Mammary epithelial cell (primary cell): ENCODE measurements at places on chromosomes 12 and 14.

- peak; percentile 24 for DNase-seq
These were observed 1.3 kb downstream of the STRAP start for GRCh38 chr12:15883536-15883935.

GRCh38 chr14:103089386-103090335, 4.9 kb upstream of the EXOC3L4 start:
- DNase-seq = no peak

DNA sequence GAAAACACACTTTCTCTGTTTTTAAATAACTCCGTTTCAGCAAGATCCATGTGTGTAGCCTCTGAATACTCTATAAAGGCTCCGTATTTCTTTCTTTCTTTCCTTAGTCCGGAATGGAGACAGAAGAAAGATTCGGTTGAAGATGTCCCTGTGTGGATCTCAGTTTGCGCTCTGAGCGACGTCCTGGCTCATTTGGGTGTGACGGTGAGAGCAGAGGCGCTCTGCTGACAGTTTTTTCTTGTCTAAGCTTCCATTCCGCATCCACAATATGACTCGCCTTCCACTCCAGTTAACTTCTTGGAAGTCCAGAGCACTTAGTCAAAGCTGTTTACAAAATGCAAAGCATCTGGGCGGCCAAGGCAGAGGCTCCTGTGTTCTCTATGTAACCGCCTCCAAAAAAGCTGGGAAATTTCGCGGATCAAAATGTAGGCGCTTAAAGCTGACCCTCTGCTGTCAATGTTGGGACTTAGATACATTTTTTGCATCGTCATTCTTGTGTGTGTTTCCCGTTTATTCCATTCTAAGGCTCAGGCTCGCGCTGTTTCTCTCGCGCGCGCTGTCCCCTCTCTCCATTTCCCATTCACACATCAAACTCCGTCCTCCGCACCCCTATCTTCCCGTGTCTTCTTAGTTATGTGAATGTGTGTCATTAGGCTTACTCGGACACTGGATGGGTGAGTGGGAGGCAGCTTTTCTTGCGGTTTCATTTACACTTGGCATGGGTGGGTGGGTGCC, 880 bp upstream of the FLRT2 start:
- DNase-seq = peak; percentile 62

- DNase-seq = no peak
These were observed 12.3 kb downstream of the SH2B3 start for GRCh38 chr12:111417784-111418593.

GRCh38 chr12:75489187-75489586, 8.6 kb downstream of the GLIPR1 start:
- DNase-seq = no peak

DNA sequence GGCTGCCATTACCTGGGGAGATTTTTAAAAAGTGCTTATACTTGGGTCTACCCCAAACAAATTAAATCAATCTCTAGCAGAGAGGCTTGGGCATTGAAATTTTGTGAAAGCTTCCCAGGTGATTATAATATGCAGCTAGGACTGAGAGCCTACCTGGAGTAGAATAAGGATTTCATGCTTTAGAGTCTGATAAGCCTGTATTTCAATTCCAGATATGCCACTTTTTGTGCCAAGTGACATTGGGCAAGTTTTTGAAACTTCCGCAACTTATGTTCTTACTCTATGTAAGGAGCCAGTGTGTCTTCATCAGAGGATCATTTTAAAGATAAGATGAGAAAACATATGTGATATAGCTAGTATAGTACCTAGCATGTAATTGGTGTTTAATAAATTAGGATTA, 159.8 kb upstream of the LRIG3 start:
- no peak for DNase-seq
